ENCODE measurements at places on chromosomes 2 and 18.

DNA sequence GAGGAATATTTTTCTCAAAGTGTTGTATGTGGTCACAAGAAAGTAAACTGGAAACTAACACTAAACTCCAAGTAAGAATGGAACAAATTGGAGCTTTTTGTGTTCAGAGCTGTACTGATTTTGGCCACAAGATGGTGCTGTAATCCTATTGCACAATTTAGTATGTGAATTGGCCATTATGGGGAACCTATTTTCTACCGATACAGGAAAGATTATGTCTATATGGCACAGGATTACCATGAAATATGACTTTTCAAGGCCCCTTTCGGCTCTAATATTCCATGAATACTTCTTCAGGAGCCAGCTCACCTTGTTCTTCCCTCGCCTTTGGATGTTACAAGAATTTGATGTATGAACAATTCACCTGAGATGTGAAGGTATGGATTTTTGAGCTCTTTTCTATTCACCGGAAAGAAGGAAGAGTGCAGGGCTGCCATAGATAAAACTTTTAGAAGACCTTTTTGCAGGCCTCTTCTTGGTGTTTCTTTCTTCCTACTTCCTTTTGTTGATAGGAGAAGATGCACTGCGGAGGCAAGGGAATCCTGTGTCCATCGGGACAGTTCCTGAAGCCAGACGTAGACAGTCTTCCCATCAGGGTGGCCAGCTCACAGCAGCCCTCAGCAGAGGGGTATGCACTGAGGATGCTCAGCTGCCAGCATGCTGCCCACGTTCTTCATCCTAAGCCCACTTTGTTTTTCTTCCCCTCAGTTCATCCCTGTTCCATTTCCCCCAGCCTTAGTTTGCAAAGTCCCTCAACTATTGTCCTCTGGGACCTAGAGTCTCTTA lies 13.3 kb downstream of the MRPL44 start:
- DNase-seq = peak; percentile 6

GRCh38 chr2:68463287-68463877 lies 3.7 kb downstream of the FBXO48 start:
- no peak for DNase-seq

DNA sequence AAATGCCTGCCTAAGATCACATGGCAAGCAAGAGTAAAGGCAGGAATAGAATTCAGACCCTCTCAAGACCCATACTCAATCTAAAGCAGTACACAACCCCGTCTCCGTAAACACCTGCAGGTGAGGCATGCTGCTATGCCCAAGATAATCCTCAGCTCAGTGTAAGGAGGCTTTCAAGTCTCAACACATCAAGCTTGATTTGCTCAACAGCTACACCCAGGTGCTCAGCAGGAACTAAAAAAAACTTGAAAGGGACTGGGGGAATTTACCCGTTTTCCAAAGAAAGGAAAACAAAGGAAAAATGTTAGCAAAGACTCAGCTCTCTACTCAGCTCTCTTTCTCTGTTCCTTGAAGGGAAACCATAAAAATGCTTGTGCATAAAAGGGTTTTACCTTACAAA lies 301.8 kb downstream of the C1D start:
- no peak for DNase-seq

- no peak for DNase-seq
Measured at GRCh38 chr2:120391911-120392665, 46.2 kb downstream of the INHBB start.

DNA sequence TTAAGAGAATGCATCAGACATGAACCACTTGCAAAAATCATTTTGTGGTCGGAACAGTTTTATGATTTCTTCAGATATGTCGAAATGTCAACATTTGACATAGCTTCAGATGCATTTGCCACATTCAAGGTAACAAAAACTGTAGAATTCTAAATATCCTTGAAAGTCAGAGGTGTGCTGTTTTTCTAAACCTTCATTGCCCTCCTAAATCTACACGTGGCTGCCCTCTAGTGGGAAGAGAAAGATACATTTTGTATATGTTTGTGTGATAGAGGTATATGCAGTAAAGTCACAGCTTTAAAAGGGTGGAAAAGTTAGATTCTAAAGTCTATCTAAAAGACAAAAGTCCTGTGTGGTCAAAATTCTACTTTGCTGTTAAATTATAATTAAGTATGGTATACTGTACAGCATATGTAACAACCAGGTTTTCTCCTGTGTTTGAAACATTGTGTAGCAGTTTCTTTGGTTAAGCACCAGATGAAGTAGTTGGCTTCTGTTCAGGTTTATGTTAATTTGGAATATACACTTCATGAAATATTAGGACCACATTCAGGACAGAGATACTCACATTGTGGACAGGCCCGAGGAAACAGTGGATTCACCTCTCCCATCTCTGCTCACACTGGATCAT lies 65.9 kb upstream of the ITM2C start:
- no peak for DNase-seq

DNA sequence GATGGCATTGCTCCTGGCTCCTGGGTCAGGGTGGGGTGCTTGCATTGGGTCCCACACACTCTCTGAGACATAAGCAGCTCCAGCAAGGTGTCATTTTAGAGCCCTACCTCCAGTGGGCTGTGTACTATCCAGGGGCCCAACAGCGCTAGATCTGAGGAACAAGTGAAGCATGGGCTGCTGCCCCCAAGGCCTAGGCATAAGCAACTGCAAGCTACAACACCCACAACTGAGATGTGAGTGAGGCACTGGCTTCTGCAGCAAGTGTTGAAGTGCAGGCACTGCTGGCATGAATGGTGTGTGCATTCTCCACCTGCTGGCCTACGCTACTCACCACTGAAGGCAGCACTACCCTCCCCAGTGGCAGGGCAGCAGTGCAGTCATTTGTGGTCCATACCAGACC lies 81.0 kb upstream of the STK39 start:
- no peak for DNase-seq

- DNase-seq = no peak
Measured at GRCh38 chr18:48635806-48636205, 97.0 kb downstream of the CTIF start.

DNA sequence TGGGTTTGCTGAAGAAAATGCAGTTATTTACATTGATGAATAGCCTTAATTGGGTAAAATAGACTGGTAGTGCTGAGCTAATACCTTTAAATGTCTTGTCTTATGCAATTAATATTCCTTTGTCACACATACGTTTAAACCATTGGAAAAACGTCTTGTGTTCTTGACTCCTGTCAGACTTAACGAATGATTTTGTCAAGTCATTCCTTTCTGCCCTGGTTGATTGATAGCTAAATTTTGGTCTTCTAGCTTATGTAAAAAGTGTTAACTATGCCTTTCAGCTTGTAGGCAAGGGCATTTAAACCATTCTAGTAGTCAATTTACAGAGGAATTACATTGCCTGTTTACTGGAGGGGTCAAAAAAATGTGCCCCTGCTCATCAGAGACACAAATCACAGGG lies 105.8 kb upstream of the LRRTM1 start:
- no peak for DNase-seq

DNA sequence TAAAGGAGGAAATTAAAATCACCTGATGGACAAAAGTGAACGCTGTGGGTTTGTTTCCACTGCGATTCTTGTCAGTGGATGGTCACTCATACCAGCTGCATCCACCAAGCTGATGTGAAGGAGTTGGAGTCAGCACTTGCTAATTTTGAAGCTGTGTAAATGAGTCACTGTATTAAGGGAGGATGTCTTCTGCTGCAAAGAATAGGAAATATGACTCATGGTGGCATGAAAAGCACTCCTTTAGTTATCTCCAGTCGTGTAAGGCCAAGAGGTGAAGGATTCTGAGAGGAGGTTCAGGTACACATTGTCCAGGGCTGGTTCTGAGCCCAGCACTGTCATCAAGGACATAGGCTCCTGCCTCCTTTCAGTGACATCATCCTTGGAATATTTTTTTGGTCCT lies 71.7 kb upstream of the SKOR2 start:
- DNase-seq = no peak

DNA sequence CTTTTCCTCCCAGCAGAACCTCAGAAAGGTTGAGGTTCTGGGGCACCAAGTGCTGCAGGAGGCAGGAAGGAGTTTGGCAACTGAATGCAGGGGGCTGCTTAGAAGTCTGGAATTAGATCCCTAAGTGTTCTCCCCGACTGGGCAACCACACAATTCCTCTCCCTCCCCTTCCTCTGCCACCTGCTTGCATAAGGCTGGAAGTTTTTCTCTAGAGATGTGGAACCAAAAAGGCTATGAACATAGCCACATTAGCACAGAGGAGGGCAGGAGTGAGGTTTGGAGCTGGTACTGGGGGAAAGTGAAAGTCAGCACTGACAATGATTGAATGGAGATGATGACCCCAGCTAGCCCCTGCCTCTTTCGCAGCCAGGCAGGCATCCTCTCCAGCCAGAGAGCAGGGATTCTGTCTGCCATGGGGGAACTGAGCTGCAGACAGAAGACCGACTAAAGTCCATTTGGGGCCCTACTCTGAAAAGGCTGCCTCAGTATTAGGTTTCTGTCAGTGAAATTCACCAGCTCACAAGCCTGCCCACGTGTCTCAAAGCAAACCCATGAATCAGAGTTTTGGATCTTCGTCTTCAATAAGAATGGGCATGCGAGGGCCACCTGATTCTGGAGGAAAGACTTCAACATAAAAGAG lies 87.9 kb upstream of the ITGA6 start:
- no peak for DNase-seq

DNA sequence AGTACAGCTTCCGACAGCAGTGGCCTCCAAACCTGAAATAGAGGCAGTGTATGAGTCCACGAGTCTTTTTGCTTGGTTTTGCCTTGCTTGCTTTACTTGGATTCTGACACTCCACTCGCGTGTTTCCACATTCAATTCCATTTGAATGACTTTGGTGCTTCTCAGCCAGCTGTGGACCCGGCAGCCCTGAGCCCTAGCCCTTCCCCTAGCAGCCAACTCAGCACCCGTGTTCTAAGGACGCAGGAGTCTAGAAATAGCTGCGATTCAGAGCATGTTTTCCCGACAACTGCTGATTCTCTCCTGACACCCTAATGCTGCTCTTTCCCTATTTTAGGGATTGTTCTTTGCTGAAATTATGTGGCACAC lies 20.6 kb downstream of the LRRFIP1 start:
- DNase-seq = no peak

- DNase-seq = peak; percentile 46
Measured at GRCh38 chr2:109031476-109032228, 42.6 kb upstream of the EDAR start.

DNA sequence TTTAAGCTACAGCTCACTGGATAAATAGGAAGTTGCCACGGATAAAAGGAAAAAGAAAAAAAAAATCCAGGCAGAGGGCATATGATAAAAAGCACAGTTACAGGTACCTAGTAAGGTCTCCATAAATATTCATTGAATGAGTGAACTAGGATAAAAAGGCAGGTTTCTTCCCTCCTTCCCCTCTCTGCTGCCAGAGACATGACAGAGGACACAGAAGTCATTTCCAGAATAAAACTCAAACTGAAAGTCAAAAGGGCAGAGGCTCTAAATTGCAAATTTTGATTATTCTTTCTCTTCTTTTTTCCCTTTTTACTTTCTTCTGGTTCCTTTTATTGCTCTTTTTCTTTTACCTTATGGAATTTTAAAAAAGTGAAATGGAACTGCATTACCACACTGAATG lies 7.7 kb downstream of the CD302 start:
- no peak for DNase-seq

Measured in activated CD8-positive, alpha-beta memory T cell treated with anti-CD3 and anti-CD28 coated beads for 1 hour (primary cell).